ENCODE measurements at places on chromosomes 5 and 9. TPM values are rescaled to one million over a fixed set of nuclear protein-coding genes. Genes with fewer than 3 reads are reported as not detected.

ADAMTS2 gene
- total RNA-seq: 13.7 TPM

PHF24 gene
- not detected for total RNA-seq

TOR4A gene
- total RNA-seq: 9.4 TPM

CCNI2 gene
- not detected for total RNA-seq

PCDHGC5 gene
- total RNA-seq: 1.7 TPM

DNA sequence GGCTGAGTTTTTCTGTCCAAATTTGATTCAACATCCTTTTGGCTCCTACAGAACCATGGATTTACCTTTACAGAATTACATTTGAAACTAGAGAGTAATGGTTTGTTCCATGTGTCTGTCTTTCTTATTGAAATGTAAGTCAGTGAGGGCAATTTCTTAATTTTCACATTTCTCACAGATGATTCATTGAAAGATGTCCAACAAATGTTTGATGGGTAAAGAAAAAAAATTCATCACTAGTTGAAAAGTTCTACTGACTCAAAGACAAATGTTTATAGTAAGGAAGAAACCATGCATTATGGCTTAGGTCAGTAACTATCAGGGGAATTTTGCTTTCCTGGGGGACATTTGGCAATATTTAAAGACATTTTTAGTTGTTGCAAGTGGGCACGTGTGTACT is 131.6 kb upstream of the TRPM3 start:
- no peak for DNase-seq
- H3K4me3 ChIP-seq: no peak overlapping the region
- H3K36me3 ChIP-seq: no peaks in the 10 kb centered on the region
- no peak overlapping the region for H3K27ac ChIP-seq

DNA sequence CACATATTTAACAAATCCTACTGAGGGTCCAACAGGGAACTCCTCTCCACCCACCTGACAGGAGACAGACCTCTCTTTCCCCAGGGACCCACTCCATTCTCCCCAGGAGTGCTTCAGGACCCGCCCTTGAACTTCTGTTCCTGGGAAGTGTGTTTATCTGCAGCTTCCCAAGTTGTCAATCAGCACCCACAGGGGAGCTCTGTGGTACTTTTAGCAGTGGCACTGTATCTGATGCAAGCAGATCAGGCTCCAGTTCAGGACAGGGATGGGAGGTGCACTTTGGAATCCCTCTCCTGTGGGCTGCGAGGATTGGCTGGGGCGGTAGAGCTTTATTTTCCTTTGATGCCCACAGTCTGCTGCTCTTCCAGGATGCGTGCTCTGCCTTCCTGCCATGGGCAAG is 8.7 kb downstream of the GALNT10 start:
- no peaks in the 10 kb centered on the region for H3K27me3 ChIP-seq
- H3K4me1 ChIP-seq: peaks cover 32% of the 10 kb centered on the region
- H3K27ac ChIP-seq: no peak overlapping the region
- no peak for DNase-seq
- H3K4me3 ChIP-seq: no peak overlapping the region

GRCh38 chr9:38088006-38088925 is 19.2 kb upstream of the SHB start:
- peaks cover 9% of the 10 kb centered on the region for H3K4me1 ChIP-seq
- no peak overlapping the region for H3K27ac ChIP-seq
- no peaks in the 10 kb centered on the region for H3K27me3 ChIP-seq
- H3K4me3 ChIP-seq: no peak overlapping the region
- DNase-seq: peak; percentile 77

- no peaks in the 10 kb centered on the region for H3K36me3 ChIP-seq
- peak overlapping the region; percentile 44 for H3K27ac ChIP-seq
- H3K27me3 ChIP-seq: no peaks in the 10 kb centered on the region
- no peak overlapping the region for H3K4me3 ChIP-seq
- no peaks in the 10 kb centered on the region for H3K4me1 ChIP-seq
These were observed 13.2 kb downstream of the ATOX1 start for GRCh38 chr5:151745071-151745705.

DNA sequence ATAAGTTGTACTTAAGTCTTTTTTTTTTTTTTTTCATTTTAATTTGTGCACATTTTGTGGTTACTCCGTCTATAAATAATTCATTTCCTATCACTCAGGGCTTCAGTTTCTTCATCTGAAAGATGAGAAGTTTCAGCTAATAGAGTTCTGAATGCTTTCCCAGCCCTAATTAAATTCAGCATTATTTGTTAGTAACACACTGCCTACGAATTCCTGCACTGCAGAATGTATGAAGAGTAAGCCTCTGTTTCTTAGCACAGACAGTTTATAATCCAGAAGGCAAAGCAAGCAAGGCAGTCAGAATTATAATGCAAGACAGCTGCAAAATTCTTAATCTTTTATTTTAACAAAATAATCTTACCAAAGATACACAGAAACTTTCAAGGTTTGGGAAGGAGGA is 138.0 kb upstream of the GHR start:
- H3K27me3 ChIP-seq: no peaks in the 10 kb centered on the region
- H3K36me3 ChIP-seq: no peaks in the 10 kb centered on the region
- H3K4me1 ChIP-seq: no peaks in the 10 kb centered on the region
